ENCODE measurements at places on chromosomes 3 and 15. TPM values are rescaled to one million over a fixed set of nuclear protein-coding genes. Genes with fewer than 3 reads are reported as not detected.

The ASB14 gene
- total RNA-seq = not detected

The RPL32 gene
- 2,702 TPM for total RNA-seq

The UNC45A gene
- 65.5 TPM for total RNA-seq

The MORC1 gene
- total RNA-seq = not detected

The CFAP100 gene
- not detected for total RNA-seq

The TTC23 gene
- total RNA-seq = 4.2 TPM

The MRPL46 gene
- total RNA-seq = 50.2 TPM

DNA sequence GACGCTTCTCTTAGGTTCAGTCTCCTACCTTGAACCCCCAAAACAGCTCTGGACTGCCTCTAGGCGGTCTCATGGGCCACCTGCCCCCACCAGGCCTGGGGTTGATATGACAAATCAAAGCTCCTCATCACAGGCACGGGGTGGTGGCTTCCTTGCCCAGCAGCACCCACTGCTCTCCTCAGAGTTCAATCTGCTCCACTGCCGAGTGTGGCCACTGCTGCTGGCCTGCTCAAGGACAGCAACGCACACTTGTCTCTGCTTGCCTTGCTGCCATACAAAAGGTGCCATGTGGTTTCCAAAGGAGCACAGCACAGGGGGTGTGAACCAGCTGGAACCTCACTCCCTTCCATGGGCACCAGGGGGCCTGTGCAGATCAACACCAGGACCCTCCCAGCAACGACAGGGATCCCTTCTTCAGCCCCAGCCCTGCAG lies 10.2 kb downstream of the KBTBD13 start:
- no peak for DNase-seq
- no peak overlapping the region for H3K27ac ChIP-seq
- no peak overlapping the region for H3K4me3 ChIP-seq
- H3K27me3 ChIP-seq = peaks cover 14% of the 10 kb centered on the region
- no peaks in the 10 kb centered on the region for H3K36me3 ChIP-seq

GRCh38 chr3:59737241-59737640 lies 687.4 kb upstream of the CFAP20DC start:
- DNase-seq = no peak
- no peak overlapping the region for H3K4me3 ChIP-seq
- H3K27me3 ChIP-seq = no peaks in the 10 kb centered on the region
- no peak overlapping the region for H3K27ac ChIP-seq

- peaks cover 2% of the 10 kb centered on the region for H3K36me3 ChIP-seq
- no peak overlapping the region for H3K27ac ChIP-seq
- no peaks in the 10 kb centered on the region for H3K27me3 ChIP-seq
Measured at GRCh38 chr3:51966486-51966885, 768 bp downstream of the PCBP4 start.

DNA sequence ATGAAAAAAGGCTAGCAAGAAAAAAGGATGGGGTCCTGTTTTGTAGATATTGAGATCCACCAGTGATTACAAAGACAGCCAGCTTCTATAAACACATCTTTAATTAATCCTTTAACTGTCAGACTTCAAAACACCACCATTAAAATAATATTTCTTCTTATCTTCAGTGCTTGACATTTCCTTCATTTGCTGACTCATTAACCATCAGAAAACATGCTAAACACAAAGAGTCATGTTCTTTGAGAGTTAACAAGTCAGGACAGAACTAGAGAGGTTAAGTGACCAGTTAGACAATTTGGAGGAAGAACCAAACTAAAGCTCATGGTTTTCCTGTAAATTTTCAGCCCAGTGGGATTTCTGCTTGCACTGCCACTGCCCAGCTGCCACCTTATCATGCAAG lies 111.4 kb downstream of the MEIS2 start:
- H3K4me3 ChIP-seq = no peak overlapping the region
- no peak overlapping the region for H3K27ac ChIP-seq
- H3K4me1 ChIP-seq = no peaks in the 10 kb centered on the region

DNA sequence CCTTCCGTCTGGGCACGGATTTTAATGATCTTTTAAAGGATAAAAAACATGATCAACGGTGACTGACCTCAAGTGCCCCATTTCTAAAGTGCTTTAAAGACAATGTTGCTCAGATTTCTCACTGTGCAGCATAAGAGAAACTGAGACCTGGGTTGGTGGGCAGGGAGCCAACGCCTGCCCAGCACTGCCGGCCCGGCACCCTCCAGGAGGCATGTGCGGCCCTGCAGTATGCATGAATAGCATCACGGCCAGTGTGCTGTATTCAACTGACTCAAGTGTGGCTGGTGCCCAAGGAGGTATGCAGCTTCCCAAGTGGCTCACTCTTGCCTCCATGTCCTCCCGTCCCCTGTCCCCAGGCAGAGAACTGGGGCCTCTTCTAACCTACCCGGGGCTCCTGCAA lies 30.3 kb downstream of the SEC61A1 start:
- H3K27ac ChIP-seq = no peak overlapping the region
- no peak for DNase-seq
- peaks cover 44% of the 10 kb centered on the region for H3K36me3 ChIP-seq
- H3K27me3 ChIP-seq = no peaks in the 10 kb centered on the region
- no peak overlapping the region for H3K4me3 ChIP-seq

GRCh38 chr3:101185341-101185740 lies 135.0 kb downstream of the IMPG2 start:
- H3K4me1 ChIP-seq = no peaks in the 10 kb centered on the region
- H3K4me3 ChIP-seq = no peak overlapping the region
- DNase-seq = no peak
- peaks cover 19% of the 10 kb centered on the region for H3K27me3 ChIP-seq

- no peak overlapping the region for H3K27ac ChIP-seq
- DNase-seq = no peak
- H3K27me3 ChIP-seq = peaks cover 10% of the 10 kb centered on the region
- no peaks in the 10 kb centered on the region for H3K4me1 ChIP-seq
- H3K36me3 ChIP-seq = no peaks in the 10 kb centered on the region
Measured at GRCh38 chr15:95407534-95407933, 923.0 kb upstream of the NR2F2 start.

GRCh38 chr3:127473244-127474024 lies 117.1 kb downstream of the TPRA1 start:
- H3K4me1 ChIP-seq = no peaks in the 10 kb centered on the region
- no peaks in the 10 kb centered on the region for H3K36me3 ChIP-seq
- H3K4me3 ChIP-seq = no peak overlapping the region
- DNase-seq = no peak
- no peak overlapping the region for H3K27ac ChIP-seq

GRCh38 chr3:106758459-106758858 lies 618.8 kb upstream of the CCDC54 start:
- no peak overlapping the region for H3K27ac ChIP-seq
- no peaks in the 10 kb centered on the region for H3K27me3 ChIP-seq
- no peaks in the 10 kb centered on the region for H3K36me3 ChIP-seq
- no peak for DNase-seq

DNA sequence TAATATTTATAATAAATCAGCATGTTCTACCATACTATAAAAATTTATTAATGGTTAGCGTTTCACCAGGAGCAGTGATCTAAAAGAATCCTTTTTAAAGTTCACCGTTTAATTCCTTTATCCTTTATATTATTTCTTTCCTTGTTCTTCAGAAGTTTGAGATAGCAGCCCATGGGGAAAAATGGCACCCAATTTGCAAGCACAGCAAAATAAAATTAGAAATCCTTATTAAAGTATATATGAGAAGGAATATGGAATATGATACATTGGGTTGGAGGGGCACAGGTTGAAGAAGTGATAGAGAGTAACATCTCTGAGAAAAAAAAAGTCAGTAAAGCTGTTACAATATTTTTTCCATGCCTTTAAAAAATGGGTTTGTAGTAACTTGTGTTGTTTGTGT lies 892.0 kb downstream of the NAALADL2 start:
- no peaks in the 10 kb centered on the region for H3K27me3 ChIP-seq
- H3K27ac ChIP-seq = no peak overlapping the region
- no peaks in the 10 kb centered on the region for H3K4me1 ChIP-seq
- H3K36me3 ChIP-seq = no peaks in the 10 kb centered on the region
- no peak for DNase-seq
- H3K4me3 ChIP-seq = no peak overlapping the region

GRCh38 chr3:62833538-62833937 lies 41.7 kb downstream of the CADPS start:
- DNase-seq = no peak
- H3K4me3 ChIP-seq = no peak overlapping the region
- H3K27ac ChIP-seq = no peak overlapping the region
- H3K27me3 ChIP-seq = no peaks in the 10 kb centered on the region

DNA sequence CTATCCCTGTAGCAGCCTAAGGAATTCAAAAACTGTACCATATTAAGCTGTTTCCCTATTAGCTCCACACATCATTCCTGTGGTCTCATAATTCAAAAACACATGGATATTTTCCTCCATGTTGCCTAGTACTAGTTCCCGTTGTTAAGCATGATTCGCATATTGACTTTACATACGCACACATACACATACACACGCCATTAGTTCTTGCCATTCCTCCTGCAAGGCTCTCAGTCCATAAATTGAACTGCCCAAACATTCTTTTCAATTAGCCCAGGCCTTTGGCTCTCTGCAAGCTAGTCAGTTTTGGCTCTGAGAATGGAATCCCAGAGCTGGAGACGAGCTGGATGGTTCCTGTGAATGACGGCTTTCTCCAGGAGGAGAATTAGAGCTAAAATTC lies 57.2 kb upstream of the RAD18 start:
- peaks cover 2% of the 10 kb centered on the region for H3K36me3 ChIP-seq
- DNase-seq = no peak
- H3K27ac ChIP-seq = no peak overlapping the region
- H3K27me3 ChIP-seq = no peaks in the 10 kb centered on the region

GRCh38 chr15:85723960-85724945 lies 70.5 kb downstream of the KLHL25 start:
- no peaks in the 10 kb centered on the region for H3K27me3 ChIP-seq
- H3K4me1 ChIP-seq = peaks cover 23% of the 10 kb centered on the region
- H3K4me3 ChIP-seq = peak overlapping the region; percentile 36

GRCh38 chr3:147360646-147361453 lies 45.5 kb downstream of the ZIC4 start:
- no peak overlapping the region for H3K4me3 ChIP-seq
- no peak overlapping the region for H3K27ac ChIP-seq
- no peak for DNase-seq

DNA sequence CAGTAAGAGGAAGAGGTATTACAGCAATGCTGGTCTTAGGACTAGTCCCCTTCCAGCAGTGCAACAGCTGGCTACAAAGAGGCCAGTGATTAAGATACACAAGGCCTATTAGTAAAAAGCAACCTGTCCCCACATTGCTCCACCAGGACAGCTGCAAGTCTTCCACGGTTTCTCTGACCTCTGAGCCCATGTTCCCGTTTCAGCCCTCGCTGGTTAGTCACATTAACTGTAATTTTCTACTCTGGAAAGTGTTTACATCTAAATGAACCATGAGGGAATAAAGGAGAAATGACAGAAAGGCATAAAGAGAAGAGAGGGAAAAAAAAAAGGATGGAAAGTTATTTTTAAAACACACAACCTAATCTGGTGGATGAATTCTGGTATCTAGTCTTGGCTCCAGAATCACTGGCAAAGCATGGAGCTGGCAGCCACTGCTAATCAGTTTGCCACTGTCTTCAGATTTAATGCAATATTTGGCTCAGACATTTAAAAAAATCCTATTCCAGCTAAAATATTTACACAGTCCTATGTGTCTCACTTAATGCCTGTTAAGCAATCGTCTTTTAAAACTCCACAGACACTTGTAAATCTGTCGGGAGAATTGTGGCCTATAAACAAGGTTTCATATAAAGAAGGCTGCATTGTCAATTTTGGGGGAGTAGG lies 154.9 kb downstream of the GREM1 start:
- DNase-seq = no peak
- H3K4me3 ChIP-seq = no peak overlapping the region

DNA sequence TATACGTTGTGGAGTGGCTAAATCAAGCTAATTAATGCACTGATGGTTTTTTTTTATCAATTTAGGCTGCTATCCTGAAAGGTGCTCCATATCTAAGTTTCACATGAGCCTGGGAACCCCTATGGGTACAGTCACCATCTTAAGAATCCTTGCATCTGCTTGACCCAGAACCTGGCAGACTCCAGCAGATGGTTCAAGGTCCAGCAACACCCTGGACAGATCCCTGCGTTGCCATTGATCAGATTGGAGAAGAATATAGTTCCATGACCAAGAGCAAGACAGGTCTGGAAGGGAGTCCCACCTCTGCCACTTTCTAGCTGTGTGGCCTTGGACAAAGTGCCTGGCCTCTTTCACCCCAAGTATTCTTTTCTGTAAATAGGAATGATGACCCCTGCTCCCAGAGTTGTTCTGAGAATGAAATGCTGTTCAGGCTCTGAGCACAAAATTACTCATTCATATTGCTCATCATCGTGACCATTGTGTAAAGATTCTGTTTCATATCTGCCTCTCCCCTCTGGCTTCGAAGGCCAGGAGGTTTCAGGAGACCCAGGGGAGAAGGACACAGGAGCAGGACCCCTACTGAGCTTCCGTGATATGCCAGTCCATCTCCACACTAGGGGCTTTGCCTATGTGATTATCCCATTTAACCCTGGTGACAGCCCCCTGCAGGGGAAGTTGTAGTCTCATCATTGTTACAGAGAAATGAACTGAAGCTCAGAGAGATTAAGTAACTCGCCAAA lies 30.0 kb upstream of the TSEN2 start:
- no peaks in the 10 kb centered on the region for H3K27me3 ChIP-seq
- no peak overlapping the region for H3K27ac ChIP-seq

DNA sequence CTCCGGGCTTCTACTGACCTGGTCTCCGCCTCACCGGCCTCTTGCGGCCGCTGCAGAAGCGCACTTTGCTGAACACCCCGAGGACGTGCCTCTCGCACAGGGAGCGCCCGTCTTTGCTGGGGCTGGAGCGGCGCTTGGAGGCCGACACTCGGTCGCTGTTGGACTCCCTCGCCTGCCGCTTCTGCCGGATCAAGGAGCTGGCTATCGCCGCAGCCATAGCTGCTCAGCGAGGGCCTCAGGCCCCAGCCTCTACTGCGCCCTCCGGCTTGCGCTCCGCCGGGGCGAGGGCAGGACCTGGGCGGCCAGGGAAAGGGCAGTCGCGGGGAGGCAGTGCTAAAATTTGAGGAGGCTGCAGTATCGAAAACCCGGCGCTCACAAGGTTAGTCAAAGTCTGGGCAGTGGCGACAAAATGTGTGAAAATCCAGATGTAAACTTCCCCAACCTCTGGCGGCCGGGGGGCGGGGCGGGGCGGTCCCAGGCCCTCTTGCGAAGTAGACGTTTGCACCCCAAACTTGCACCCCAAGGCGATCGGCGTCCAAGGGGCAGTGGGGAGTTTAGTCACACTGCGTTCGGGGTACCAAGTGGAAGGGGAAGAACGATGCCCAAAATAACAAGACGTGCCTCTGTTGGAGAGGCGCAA lies 319.2 kb downstream of the FGF12 start:
- H3K27me3 ChIP-seq = peaks cover 61% of the 10 kb centered on the region
- DNase-seq = no peak
- H3K36me3 ChIP-seq = no peaks in the 10 kb centered on the region
- no peak overlapping the region for H3K4me3 ChIP-seq
